Large intestine (tissue), 12 donors: ENCODE measurements at places on chromosomes 2 and 18.

GRCh38 chr2:241049739-241050623 is 51.6 kb downstream of the SNED1 start:
- DNase-seq = no peak

DNA sequence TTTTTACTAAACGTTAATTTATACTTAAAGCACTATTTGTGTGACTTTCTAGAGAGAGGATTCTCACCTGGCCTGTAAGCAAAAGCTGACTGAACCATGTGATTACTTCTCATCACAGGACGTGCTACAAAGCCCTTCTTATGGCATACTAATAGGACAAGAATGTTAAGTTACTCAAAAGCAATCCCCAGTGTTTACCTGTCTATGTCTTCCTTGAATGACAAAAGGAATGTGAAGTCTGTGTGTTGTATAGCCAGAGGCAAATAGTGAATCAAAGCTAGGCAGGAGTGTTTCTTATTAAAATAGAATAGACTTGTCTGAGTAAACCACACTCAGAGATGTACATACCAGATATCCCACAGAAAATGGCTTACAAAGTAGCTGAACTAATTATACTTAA is 1465.5 kb downstream of the SUCLG1 start:
- DNase-seq = no peak

GRCh38 chr2:161418715-161419637 is 2.9 kb downstream of the TBR1 start:
- peak; percentile 30 for DNase-seq

- DNase-seq = no peak
Measured at GRCh38 chr2:86189782-86190416, 5.4 kb downstream of the IMMT start.

- DNase-seq = no peak
Measured at GRCh38 chr2:41448221-41448620, 599.6 kb upstream of the PKDCC start.

DNA sequence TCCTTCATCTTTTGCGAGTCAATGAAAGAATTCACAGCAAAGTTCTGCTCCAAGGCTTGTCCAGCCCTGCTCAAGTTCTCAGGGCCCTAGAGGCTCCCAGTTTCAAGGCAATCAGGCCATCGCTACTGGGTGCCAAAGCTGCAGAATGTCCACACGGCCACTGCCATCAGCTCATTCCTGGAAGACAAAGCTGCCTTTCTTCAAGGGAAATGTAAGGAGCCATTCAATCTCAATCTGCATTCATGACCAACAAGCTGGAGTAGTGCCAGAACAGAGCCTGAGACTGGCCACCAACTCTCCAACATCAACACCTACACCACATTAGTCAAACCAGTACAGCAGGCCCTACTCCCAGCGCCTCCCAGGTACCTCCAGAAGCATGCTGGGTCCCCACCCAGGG is 202.2 kb downstream of the TCF4 start:
- DNase-seq = no peak
